Activated CD4-positive, alpha-beta T cell treated with anti-CD3 and anti-CD28 coated beads, Interleukin-2, amount 10 ng/mL, durations not matched to agents 7 days and 5 days (primary cell): ENCODE measurements at places on chromosomes 6 and 20. TPM values are rescaled to one million over a fixed set of nuclear protein-coding genes. Genes with fewer than 3 reads are reported as not detected.

The MAPK13 gene
- 29.3 TPM for total RNA-seq

The MAFB gene
- total RNA-seq = not detected

The EMILIN3 gene
- not detected for total RNA-seq

The MCHR2 gene
- not detected for total RNA-seq

The MYMX gene
- not detected for total RNA-seq

The CENPQ gene
- total RNA-seq = 13.9 TPM

The LRRC1 gene
- total RNA-seq = 3.6 TPM

The MYB gene
- total RNA-seq = 12.6 TPM

DNA sequence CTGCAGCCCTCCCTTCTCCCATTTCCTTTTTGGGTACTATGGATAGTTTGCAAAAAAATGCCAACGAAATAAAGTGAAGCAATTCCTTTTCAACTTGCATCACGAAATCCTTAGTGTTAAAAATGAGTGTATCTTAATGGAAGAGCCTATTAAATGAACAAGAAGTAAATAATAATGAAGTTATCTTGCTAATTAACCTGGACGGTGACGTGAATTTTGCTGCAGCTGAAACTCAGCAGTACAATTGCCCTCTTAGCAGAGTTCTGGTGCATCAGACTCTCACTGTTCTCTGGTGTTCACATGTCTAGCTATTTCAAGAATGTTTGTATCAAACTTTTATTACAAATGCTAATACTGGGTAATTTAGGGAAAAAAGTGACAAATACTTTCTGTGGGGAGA is 119.7 kb upstream of the HDAC2 start:
- DNase-seq = no peak

DNA sequence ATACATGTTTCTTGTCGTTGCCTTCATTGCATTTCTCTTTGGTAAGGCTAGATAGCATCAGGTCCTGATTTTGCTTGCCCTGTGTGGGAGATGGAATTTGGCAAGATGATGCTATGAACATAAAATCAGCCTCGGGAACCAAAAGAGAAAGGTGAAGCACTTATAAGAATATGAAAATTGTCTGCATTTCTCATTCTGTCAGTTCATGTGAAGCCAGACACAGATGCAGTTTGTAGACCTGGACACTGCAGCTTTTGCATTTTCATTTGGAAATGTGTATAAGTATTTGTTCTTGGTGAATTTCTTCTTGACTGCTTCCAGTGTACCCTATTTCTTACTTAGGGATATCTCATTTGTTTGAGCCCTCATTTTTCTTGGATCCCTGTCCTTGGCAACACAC is 1.3 kb downstream of the YWHAB start:
- DNase-seq = no peak

DNA sequence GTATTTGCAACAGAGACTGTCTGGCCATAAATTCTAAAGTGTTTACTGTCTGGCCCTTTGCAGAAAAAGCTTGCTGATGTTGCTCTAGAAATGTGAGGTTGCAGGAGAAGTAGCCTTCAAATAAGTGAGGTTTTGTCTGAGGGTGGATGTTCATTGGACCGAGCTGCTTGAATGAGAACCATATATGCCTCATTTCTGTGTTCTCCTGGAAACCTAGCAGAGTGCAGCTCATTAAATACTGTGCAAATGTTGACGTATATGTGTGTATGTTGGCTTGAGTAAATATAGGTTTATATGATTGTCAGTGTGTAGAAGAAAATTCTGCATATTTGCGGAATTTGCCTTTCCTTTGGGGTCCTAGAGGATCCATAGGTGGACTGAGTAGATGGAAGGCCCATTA is 39.0 kb downstream of the CHMP4B start:
- no peak for DNase-seq

- no peak for DNase-seq
These were observed 268.1 kb downstream of the UST start for GRCh38 chr6:149014631-149015534.

DNA sequence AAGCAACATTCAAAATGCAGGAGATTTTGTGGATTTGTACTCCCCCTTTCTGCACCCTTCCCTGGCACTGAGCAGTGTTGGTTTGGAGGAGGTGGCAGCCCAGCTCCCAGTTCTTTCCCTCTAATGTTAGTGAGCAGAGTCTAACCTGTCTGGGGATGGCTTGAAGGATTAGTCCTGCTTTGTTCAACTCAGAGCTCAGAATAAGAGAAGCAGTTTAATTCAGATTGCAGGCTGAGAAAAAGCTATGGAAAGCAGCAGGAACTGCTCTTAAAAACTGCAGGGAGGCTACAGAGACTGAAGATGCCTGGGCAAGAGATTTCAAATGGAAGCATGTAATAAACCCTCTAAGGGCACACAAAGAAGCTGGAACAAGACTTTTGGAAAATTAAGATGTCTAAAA is 223.4 kb upstream of the GGTLC1 start:
- no peak for DNase-seq

GRCh38 chr6:119517428-119517827 is 167.9 kb upstream of the MAN1A1 start:
- DNase-seq = no peak

- DNase-seq = peak; percentile 59
These were observed 563.8 kb downstream of the LMBRD1 start for GRCh38 chr6:69232911-69233448.

- no peak for DNase-seq
These were observed 278.6 kb upstream of the TCF21 start for GRCh38 chr6:133610227-133610840.

DNA sequence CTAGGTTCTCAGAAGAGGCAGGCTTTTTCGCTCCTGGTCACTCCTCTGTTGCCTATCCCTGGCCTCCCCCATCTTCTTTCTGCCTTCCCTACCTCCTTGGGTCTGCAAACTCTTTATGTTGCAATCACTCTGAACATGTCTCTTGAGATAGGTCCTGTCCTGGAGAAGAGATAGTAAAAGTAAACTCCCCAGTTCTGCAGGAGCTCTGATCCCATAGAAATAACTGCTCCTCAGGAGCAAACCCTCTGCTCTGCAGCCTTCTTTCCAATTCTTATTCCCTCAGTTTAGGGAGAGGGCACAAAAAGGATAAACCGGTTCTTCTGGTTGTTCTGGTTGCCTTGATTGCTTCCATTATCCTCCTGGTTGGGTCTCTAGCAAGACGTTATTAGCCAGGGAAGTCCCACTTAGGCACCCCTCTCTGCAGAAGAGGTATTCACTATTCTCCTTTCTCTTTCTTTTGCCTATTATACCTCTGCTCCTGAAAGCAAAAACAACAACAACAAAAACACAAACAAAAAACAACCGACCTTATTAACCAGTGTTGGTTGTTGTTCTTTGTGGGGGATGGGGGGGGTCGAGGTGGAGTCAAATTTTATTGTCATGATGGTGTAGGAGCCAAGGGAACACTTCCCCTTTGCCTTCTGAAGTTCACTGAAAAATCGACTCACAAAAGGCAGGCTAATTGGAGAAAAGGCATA is 973 bp downstream of the TRIM38 start:
- DNase-seq = no peak

DNA sequence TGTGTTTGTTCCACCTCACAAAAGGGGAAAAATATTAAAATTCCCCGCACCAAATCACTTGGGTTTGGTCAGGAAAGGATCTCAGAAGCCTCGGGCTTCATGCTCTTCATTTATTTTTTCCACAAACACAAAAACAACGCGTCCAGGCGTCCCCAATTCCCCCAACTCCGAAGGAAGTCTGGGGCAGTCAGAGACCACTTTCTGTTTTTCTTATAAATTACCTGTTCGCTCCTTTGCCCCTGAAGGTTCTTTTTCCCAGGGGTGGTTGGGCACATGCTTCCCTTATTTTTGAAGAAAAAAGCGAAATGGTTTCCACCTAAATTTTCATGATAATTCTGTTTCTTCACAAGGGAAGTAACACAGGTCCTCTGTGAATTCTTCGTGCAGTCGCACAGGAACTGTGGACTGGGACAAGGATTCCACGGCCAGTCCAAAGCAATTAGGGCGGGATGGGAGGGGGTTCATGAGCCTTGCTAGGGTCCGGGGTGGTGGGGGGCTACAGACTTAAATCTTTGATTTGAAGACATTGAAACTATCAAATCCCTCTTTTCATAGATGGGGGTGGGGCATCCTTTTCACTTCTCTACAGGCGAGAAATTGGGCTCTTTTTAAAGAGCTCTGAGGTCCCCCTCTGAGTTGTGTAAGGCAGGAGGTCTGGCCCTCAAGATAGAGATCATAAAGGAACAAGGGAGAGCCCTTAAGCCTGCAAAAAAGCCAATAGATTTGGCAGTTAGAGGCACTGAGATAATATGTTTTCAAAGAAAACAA is 30.5 kb upstream of the HFE start:
- peak; percentile 24 for DNase-seq

GRCh38 chr6:117989086-117989485 is 82.0 kb downstream of the SLC35F1 start:
- no peak for DNase-seq

- no peak for DNase-seq
These were observed 83.6 kb upstream of the C20orf144 start for GRCh38 chr20:33578510-33578909.

DNA sequence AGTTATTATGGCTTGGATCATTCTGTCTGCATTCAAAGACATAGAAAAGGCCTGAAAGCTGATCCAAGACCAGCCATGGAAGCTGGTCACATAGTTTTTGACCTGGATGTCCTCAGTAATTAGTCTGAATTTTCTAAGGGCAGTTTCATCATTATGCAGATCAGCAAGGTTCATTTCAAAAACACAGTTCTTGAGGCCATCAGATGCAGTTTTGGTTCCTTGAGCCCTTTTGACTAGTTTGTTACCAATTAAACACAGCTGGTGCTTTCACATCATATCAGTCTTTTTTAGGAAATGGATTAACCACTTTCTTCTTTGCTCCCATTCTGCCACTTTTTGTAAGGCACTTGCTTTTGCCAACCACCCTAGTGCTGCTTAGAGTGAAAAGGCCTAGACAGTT is 129.4 kb downstream of the NCOA3 start:
- DNase-seq = no peak

DNA sequence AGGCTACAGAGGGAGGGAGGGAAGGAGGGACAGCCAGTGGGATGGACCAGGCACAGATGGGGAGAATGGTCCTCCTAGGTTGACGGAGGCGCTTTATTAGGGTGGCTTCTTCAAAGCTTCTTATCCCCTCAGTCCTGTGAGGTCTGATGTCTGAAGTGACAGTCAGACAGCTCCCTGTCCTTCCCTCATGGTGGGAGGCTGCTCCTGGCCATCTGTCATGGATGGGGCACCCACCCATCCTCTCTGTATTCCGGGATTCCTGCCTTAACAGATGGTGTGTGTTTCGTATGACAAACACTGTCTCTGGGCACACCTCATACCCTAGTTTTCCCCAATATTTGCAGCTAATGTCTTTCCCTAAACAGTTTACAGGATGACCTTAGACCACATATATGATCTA is 7.9 kb downstream of the RIN2 start:
- DNase-seq = no peak

- no peak for DNase-seq
These were observed 54.0 kb upstream of the REV3L start for GRCh38 chr6:111536910-111537527.

- DNase-seq = no peak
These were observed 408.6 kb downstream of the PREX1 start for GRCh38 chr20:48419173-48419572.

GRCh38 chr20:64146936-64147477 is 17.2 kb upstream of the MYT1 start:
- DNase-seq = no peak

- no peak for DNase-seq
These were observed 235.4 kb downstream of the CDKAL1 start for GRCh38 chr6:20769631-20770030.
